ENCODE measurements at places on chromosomes 11 and 22. TPM values are rescaled to one million over a fixed set of nuclear protein-coding genes. Genes with fewer than 3 reads are reported as not detected.

Gene ART1
- not detected for total RNA-seq

DNA sequence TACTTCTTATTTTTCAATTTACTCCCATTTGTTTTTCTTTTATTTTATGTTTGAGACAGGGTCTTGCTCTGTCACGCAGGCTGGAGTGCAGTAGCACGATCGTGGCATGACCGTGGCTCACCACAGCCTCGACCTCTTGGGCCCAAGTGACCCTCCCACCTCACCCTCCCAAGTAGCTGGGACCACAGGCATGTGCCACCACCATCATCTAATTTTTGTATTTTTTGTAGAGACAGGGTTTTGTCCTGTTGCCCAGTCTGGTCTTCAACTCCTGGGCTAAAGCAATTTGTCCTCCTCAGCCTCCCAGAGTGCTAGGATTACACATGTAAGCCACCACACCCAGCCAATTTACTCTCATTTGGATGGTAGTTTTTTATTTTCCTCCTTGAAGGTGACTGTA, 679.3 kb upstream of the CCDC179 start:
- no peak for DNase-seq

Gene CDC42EP2
- 64.3 TPM for total RNA-seq

GRCh38 chr11:13348305-13348704, 70.7 kb downstream of the BMAL1 start:
- DNase-seq = no peak

GRCh38 chr11:117832511-117832910, 8.0 kb upstream of the FXYD2 start:
- no peak for DNase-seq

DNA sequence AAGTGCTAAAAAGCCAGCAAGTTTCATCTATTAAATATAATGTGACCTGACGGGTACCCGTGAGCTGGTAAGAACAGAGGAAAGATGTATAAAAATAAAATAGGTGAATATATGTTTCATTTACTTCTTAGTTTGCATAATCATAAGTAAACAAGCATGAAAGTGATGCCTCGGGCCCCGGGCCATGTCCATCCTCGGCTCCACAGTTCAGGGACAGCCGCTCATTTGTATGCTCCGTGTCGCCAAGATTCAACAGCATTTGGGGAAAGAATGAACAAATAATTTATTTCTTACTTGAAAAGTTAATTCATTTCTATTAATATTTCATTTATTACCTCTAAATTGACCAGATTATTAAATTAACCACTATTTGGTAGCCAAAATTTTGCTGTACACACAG, 251.8 kb downstream of the NTM start:
- no peak for DNase-seq

Data from esophagus muscularis mucosa (tissue), 4 donors.